ENCODE measurements at places on chromosomes 5 and 9.

- DNase-seq = no peak
These were observed 503.7 kb downstream of the CDH10 start for GRCh38 chr5:24141046-24141445.

- DNase-seq = no peak
These were observed 958.3 kb upstream of the DMAC1 start for GRCh38 chr9:8757881-8758280.

- peak; percentile 69 for DNase-seq
These were observed 32.1 kb downstream of the RAPGEF1 start for GRCh38 chr9:131707733-131708157.

DNA sequence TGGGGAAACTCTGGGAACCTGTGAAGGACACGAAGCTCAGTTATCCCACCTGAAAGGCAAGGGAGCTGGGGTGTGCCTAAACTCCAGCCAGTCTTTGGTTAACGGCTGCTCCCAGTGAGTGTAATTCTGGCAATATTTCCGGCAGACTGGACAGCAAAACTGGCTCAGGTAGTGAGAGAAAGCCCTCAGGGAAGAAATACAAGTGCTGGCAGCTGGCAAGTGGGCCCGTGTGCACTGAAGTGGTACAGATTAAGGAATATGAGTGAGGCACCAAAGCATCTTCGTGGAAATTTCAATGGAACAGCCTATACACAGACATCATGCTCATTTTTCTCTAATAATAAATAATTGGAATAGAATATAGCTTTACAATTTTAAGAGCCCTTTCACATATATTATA is 56.2 kb downstream of the ABHD17B start:
- no peak for DNase-seq

- peak; percentile 73 for DNase-seq
These were observed 130.9 kb upstream of the SLC30A5 start for GRCh38 chr5:68962757-68963484.

Measured in fibroblast of skin of scalp (primary cell).